Stimulated activated CD8-positive, alpha-beta memory T cell treated with anti-CD3 and anti-CD28 coated beads, Interleukin-2, amount 100 ng/mL, for 48 hours (primary cell): ENCODE measurements at places on chromosomes 7 and 10.
A peak's percentile ranks its signal among the peaks of the same experiment; 100 is the strongest.

DNA sequence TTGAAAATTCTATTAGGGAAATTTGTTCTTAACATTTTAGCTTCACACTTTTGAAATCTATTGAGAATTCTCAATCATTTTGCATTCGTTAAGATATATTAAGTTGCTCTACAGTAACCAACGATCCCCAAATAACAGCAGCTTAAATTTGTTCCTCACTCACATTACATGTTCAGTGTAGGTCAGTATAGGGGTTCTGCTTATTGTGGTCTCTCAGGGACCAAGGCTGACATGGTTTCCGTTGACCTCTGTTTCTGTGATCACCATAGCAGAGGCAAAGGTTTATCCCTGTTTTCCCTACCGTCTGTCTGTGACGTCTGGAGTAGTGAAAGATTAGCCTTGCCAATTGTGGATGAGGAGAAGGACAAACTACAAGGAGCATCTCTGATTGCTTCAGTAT lies 235.0 kb upstream of the CSTF2T start:
- no peak for DNase-seq

- no peak for DNase-seq
Observed at GRCh38 chr7:132486274-132486610, 90.0 kb downstream of the PLXNA4 start.

DNA sequence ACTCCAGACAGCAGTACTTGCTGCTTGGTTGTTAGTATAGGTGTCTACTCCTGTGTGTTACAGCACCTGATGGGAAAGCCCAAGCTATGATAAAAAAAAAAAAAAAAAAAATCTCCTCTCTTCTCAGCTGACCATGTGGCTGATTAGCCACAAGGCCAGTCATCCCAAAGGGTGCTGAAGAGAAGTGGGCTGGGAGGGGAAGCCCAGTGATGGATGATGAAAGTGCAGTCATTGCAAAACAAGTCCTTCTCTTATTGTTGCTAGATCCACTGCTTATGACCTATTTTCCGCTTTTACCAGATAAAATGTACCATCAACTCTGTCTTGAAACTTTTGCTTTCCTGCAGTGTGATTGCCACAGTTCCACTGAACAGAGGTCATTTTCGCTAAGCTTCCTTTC lies 1092.5 kb upstream of the C7orf33 start:
- no peak for DNase-seq

DNA sequence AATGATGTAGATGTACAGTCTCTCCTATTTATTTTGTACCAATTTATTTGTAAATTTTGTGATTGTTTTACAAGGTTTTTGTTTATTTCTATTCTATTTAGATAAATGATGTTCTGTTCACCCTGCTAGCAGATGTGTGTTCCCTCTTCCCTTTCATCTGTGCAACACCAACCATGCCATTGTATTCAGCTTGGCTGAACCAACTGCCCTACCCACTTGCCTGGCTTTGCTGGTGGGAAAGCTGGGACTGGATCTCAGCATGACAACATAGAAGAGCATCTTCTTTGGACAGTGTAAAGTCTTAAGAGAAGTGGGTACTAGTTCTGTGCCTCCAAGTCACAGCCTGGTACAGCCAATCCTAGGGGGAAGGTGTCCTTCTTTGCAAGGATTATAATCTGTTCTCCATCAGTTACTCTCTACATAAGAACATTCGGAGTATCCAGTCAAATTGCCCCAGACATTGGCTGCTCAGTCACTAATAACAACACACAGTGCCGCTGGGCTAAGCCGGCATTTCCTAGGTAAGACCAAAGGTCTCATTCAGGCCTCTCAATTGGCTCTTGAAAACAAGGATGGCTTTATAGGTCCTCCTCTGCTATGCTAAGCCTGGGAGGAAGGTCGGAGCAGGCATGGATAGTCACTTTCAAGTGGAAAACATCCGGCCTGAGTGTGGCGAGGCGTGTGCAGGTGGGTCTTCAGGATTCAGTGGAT lies 109.7 kb downstream of the NT5C2 start:
- no peak for DNase-seq

DNA sequence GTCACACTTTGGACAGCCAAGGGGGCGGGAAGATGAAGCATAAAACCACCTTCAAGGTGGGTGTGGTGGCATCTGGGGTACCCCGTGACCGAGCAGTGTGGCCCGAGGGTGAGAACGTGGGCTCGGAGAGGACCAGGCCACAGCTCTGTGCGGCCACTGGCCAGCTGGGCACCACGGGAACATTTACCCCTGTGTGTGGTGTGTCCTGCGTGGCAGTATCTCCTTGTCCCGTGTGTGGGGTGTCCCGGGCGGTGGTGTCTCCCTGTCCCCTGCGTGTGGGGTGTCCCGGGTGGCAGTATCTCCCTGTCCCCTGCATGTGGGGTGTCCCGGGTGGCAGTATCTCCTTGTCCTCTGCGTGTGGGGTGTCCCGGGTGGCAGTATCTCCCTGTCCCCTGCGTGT lies 570.3 kb downstream of the DNAJB6 start:
- DNase-seq = no peak

GRCh38 chr7:132869166-132869861 lies 212.6 kb downstream of the CHCHD3 start:
- DNase-seq = no peak

GRCh38 chr10:127978481-127978880 lies 71.6 kb downstream of the PTPRE start:
- no peak for DNase-seq

GRCh38 chr10:71357792-71358265 lies 38.8 kb downstream of the SLC29A3 start:
- no peak for DNase-seq

DNA sequence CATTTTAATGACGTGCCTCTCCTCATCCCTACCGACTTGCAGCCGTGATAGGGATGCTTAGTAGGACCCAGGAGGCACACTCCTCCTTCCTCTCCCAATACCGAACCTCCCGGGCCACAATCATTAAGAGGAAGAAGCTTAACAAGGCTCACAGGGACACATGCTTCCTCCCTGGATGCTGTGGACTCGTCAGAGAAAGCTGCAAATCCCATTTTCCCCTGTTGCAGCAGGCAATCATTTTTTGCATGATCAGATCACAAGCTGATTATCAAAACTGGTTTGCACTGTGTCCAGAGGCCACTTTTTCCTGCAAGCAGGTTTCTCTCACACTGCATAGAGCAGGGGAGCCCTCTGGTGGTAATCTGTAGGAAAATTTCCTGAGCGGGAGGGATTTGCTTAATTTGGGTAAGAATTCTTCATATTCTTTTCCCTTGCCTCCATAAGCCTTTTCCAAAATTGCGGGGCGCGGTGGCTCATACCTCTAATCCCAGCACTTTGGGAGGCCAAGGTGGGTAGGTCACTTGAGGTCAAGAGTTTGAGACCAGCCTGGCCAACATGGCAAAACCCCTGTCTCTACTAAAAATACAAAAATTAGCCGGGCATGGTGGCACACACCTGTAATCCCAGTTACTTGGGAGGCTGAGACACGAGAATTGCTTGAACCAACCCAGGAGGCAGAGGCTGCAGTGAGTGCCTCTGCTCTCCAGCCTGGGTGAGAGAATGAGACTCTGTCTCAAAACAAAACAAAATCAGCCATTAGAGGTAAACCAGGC lies 16.1 kb upstream of the LAMB4 start:
- no peak for DNase-seq

GRCh38 chr7:120256344-120257070 lies 16.5 kb upstream of the KCND2 start:
- no peak for DNase-seq

DNA sequence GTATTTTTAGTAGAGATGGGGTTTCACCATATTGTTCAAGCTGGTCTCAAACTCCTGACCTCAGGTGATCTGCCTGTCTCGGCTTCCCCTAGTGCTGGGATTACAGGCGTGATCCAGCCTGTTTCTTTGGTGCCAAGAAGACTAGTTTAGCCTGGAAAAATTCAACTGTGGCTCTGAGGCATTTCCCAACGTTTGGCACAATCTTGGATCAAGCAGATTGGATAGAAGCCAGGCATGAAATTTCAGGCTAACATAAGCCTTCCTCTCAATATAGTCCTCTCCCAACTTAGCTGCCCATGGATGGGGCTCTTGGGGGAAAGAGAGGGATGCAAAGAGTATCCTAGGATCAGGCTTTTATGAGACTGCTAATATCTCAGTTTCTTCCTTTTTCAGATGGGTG lies 53.8 kb downstream of the APBB1IP start:
- no peak for DNase-seq

DNA sequence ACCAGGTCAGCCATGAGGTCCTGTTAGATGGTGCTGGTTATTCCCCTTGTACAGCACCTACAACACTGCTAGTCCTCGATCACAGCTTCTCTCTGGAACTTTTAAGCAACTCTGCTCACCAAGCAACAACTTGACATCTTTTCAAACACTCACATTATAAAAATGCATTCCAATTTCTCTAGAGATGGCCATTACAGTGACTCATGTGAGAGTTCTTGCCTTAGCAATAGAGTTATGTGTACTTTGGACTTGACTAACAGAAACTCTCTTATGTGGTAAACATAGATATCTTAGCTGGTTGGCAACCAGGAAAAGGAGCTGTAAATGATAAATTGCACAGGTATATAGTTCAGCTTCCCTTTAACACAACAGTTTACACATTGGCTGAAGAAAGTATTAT lies 122.2 kb downstream of the PDE1C start:
- no peak for DNase-seq

DNA sequence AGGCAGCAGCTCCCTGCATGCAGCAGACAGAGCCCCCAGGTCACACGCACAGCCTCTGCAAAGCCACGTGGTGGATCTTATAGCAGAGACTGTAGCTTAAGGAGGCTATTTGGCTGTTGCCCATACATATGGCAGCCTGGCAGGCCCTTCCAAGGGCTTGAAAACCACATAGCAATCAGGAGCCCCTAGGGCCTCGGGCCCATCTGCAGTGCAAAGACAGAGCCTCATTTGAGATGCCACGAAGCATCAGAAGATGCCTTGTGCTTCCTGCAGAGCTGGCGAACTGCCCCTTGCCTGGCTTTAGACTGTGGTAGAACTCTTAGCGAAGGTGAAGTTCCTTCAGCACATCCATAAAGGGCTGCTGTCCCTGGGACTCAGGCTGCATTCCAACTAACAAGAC lies 309.9 kb downstream of the GRID1 start:
- DNase-seq = no peak

DNA sequence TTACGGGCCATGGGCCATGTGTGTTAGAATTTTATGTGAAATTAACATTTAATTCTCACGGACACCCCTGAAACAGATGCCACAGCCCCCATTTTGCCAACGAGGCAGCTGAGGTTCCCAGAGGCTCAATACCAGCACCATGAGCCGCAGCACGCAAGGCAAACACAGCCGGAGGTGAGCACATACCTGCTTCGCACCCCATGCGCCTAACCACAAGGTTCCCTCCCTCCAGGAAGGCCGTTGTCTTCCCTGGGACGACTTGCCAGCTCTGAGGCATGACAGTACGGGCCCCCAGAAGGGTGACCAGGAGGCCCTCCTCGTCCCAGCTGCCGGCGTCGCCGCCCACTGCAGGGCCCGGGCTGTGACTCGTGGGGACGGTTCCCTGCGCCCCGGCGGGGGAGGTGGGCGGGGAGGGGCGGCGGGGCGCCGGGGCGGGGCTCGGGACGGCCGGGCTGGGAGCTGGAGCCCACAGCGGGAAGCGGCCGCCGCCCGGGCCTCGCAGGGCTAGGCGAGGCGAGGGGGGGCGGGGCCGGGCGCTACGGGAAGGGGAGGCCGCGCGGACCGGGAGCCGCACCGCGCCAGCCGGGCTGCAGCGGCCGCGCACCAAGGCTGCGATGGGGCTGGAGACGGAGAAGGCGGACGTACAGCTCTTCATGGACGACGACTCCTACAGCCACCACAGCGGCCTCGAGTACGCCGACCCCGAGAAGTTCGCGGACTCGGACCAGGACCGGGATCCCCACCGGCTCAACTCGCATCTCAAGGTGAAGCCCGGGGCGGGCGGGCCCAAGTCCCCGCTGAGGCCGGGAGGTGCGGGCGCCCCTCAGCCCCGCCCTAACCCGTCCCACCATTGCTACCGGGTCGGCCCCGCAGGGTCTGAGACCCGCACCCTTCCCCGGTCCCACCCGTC lies at the start of gene CAV2:
CAV2 (plus strand) TSS at position 571 of the 910 bp plus-strand sequence; CDS start at position 615, 44 bp downstream.
- DNase-seq = peak; percentile 3

DNA sequence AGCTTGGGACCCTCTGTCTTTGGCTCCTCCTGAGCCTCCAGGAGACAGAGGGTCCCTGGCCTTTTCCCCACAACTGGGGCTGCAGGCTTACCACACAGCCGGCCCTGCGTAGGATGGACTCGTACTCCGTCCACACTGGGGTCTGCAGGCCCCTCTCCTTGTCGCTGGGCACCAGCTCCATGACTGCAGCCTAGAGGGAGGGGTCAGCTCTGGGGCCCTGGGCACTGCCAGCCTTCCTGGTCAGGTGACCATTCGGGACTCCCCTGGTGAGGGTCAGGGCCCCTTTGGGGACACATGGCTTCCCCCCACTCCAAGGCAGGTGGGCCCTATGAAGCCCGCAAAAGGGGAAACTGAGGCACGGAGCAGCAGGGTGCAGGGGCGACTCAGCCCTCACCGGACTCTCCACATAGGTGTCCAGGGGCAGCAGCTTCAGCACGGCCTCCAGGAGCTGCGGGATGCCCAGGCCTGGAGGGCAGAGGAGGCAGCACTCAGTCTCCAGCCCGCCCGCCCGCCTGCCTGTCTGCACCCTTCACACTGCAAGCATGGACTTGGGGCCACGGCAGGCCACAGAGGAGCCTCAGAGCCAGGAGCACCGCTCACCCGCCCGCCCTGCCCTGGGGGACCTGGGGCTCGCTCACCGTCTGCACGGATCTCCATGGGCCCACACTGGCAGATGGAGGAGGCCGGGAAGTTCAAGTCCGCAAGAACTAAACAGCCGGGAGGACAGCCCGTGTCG lies 1.1 kb downstream of the FUOM start:
- DNase-seq = no peak

DNA sequence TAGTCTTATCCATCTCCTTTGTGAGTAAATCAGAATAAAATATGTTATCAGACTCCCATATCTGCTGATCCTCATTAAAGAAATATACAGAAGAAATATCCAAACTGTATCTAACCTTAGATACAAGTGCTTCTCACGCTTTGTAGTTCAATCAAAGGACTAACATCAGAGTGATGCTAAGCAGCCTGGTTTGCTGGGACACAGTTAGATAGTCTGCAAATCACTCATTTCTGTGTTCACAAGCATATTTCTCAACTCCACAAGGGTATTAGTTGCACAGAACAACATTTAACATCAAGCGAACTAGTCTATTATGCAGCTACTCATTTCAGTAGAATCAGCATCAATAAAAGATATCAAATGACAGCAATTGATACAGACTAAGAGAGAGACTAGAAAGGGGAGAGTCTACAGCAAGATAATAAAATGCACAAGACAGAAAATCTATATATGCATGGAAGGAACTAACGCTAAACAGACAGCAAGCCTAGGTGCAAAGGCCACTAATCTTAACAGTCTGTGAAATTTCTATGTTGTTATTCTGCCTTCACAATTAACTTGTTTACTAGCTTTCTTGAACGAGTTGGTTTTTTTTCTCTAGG lies 30.0 kb downstream of the DNAJC12 start:
- DNase-seq = no peak
